Activated CD8-positive, alpha-beta memory T cell treated with anti-CD3 and anti-CD28 coated beads, Interleukin-2, amount 10 ng/mL, durations not matched to agents 7 days and 5 days (primary cell): ENCODE measurements at places on chromosomes 6 and 20.

DNA sequence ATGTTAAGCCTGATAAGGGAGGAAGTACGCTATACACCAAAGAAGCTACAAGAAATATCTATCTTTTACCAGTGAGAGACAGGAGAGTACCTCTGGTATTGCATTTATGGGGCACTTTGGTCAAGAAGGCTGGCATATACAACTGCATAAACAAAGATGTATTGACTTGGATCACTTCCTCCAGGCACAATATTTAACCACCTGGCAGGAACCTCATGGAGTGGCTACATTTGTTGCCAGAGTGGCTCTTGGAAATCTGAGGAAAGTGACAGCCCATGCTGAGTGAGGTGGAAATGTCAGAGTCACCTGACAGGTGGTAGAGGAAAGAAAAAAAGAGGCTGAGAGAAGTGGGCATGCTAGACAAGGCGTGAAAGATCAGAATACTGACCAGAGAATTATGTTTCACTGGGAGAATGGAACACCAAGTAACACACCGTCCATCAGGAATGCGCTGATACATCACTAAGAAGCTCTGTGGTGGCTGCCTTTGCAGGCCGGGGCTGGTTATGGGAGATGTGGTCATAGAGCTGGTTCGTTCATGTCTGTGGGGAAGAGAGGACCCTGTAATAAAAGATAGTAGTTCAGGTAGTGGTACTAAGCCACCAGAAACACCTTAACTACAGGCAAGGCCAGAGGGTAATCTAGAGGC lies 61.4 kb upstream of the UFL1 start:
- no peak overlapping the region for H3K27ac ChIP-seq
- DNase-seq: no peak
- H3K4me1 ChIP-seq: peaks cover 2% of the 10 kb centered on the region
- peaks cover 2% of the 10 kb centered on the region for H3K36me3 ChIP-seq
- H3K4me3 ChIP-seq: no peak overlapping the region

DNA sequence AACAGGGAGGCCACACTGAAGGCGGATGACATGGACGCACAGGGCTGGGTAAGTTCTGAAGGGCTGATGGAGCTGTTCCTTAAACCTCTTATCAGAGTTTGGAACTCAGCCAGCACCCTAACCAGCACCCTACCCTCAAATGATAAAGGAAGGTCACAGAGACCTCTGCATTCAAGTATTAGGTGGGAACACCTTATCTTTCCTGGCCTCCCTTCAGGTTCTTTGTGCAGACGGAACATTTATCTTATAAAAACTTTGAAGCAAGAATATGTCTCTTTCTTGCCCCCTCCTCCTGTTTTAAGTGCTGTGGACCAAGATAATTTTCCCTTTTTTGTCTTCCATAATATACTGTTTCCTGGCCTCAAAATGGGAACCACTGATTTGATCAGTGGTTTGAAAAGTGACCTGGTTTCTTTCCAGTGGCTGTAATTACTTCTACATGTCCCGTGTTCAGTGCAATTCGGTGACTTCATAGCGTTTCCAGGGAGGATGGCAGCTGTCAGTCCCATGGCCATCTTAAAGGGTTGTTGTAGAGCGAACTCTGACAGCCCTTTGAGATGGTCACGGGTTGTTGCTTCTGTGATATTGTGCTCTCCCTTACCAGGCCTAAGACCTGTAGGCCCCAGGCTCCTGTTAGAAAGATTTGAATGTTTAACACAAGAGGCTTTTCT lies 213.2 kb upstream of the MYLIP start:
- no peaks in the 10 kb centered on the region for H3K36me3 ChIP-seq
- peaks cover 22% of the 10 kb centered on the region for H3K4me1 ChIP-seq
- H3K27ac ChIP-seq: no peak overlapping the region
- no peak overlapping the region for H3K4me3 ChIP-seq
- no peaks in the 10 kb centered on the region for H3K27me3 ChIP-seq

DNA sequence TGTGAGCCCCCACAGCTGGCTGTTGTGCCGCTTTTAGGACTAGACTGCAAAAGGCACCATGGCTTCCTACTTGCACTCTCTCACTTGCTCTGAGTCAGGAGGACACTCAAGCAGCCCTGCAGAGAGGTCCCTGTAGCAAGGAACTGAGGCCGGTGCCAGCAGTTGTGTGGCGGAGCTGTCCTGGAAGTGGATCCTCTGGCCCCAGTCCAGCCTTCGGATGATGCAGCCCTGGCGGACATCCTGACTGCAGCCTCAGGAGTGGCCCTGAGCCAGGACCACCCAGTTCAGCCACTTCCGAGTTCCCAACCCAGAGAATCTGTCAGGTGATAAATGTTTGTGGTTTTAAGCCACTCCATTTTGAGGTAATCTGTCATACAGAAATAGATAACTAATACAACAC lies 17.5 kb downstream of the CTCFL start:
- no peak for DNase-seq
- H3K27me3 ChIP-seq: peaks cover 49% of the 10 kb centered on the region
- no peak overlapping the region for H3K4me3 ChIP-seq
- no peak overlapping the region for H3K27ac ChIP-seq
- H3K4me1 ChIP-seq: peaks cover 4% of the 10 kb centered on the region

DNA sequence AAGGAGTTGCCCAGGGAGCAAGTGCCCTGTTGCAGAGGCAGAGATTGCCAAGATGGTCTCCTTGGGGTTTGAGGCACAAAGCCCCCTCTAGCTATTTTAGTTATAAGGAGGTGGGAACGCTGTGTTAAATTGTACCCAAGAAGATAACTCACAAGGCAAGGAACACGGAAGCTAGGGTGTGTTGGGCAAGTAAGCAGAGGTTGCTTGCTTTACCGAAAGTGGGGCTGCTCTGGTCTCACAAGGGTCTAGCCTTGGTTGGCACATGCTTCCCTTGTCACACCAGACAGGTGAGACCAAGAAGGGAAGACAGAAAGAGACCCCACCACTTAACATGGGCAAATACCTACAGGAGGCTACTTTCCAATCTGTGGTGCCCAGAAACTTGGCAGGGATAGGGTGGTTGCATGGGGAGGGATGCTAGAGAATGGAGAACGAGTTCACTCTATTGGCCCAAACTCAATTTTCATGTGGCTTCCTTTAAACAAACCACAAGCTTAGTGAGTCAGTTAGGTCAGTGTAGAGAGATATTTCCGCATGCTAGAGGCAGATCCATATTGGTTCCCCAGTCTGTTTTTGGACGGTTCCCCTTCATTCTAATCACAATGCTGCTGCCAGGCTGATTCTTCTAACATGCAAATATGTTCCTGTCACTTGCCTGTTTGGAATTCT lies 42.4 kb downstream of the PLAGL1 start:
- H3K27ac ChIP-seq: no peak overlapping the region
- H3K4me1 ChIP-seq: peaks cover 2% of the 10 kb centered on the region
- DNase-seq: no peak
- no peaks in the 10 kb centered on the region for H3K27me3 ChIP-seq
- H3K4me3 ChIP-seq: no peak overlapping the region
- no peaks in the 10 kb centered on the region for H3K36me3 ChIP-seq

GRCh38 chr6:2231438-2231837 lies 14.0 kb downstream of the GMDS start:
- no peak for DNase-seq
- peaks cover 9% of the 10 kb centered on the region for H3K36me3 ChIP-seq
- no peak overlapping the region for H3K27ac ChIP-seq
- H3K4me3 ChIP-seq: no peak overlapping the region
- H3K27me3 ChIP-seq: no peaks in the 10 kb centered on the region
